ENCODE measurements at places on chromosomes 1 and 21. TPM values are rescaled to one million over a fixed set of nuclear protein-coding genes. Genes with fewer than 3 reads are reported as not detected.

DNA sequence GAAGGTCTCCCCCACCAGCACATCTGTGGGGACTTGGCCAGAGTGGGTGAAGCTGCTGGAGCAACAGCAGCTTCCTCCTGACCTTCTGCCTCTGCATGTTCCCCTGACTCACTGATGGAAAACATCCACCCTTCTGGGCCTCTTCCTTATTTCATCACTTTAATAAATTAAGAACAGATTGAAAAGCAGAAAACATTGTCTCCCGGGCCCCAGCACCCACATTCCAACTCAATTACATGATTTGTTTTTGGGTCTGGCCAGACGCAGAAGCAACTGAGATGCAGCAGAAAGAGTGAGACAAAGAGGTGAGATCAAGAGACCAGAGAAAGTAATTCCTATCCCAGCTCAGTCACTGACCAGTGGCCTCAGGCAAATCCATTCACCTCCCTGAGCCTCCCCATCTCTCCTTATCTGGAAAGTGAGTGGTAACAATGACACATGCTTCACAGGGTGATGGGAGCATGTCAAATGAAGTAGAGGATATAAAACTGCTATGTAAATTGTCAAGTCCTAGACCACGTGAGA lies 157.1 kb downstream of the ELAVL4 start:
- H3K4me1 ChIP-seq: peaks cover 6% of the 10 kb centered on the region
- no peak for DNase-seq
- no peaks in the 10 kb centered on the region for H3K27me3 ChIP-seq
- H3K36me3 ChIP-seq: peaks cover 6% of the 10 kb centered on the region
- H3K27ac ChIP-seq: no peak overlapping the region

- no peak for DNase-seq
- no peaks in the 10 kb centered on the region for H3K36me3 ChIP-seq
- no peaks in the 10 kb centered on the region for H3K27me3 ChIP-seq
- H3K4me3 ChIP-seq: no peak overlapping the region
Observed at GRCh38 chr1:162153374-162153773, 83.9 kb downstream of the NOS1AP start.

DNA sequence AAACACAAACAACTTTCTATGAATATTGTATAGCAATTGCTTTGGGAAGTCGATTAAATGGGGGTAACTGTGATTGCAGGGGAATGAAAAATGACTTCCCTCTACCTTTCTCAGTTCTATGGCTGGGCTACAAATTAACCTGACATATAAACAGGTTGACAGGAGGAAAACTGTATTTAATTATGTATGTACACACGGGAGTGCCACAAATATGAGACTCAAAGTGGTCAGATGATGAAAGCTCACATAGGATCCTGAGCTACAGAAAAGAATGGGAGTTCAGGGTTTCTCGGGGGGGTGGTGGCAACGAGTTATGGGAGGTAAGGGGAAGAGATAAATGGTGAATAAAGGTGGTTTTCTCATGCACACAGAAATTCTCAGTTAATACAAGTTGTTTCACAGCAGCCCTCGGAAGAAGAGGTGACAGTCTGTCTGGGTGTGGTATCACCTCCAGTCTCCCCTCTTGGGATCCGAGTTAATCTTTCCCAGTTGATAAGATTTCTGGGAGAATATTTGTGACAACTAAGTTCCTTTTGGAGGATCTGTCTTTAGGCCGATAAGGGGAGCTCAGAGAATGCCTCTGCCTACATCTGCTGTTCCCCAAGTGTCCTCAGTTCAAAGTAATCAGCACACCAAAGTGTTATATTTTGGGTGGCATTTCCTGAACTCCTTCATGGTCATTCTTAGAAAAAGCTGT lies 26.3 kb downstream of the GADD45A start:
- H3K27ac ChIP-seq: peak overlapping the region; percentile 80
- peaks cover 15% of the 10 kb centered on the region for H3K36me3 ChIP-seq
- peaks cover 44% of the 10 kb centered on the region for H3K4me1 ChIP-seq
- H3K4me3 ChIP-seq: no peak overlapping the region
- no peaks in the 10 kb centered on the region for H3K27me3 ChIP-seq

GRCh38 chr1:18931730-18932129 lies 24.7 kb downstream of the IFFO2 start:
- H3K4me3 ChIP-seq: no peak overlapping the region
- peaks cover 22% of the 10 kb centered on the region for H3K4me1 ChIP-seq
- DNase-seq: no peak
- no peak overlapping the region for H3K27ac ChIP-seq
- H3K36me3 ChIP-seq: no peaks in the 10 kb centered on the region
- H3K27me3 ChIP-seq: no peaks in the 10 kb centered on the region

DNA sequence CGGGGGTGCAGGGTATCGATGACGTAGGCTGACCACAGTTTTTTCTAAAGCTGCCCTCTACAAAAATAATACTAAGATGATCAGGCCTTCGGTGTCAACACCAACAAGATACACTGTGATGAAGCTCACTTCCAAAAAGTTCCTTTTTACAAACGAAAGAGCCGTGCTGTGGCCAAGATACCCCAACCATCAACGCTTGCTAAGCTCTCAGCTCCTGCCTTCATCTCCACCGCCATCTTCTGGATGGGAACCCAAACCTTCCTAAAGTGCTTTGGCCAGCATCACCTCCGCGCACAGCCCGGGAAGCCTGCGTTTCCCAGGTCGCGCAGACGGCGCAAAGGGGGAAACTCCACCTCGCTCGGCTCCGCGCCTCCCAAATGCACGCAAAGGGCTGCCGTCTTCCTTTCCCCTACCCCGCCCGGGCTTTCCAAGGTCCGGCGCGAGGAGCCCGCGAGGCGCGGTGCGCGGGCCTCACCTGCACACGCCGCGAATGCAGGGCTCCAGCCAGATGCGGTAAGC lies 541 bp downstream of the USP48 start:
- peak; percentile 73 for DNase-seq
- H3K4me3 ChIP-seq: peak overlapping the region; percentile 87
- H3K4me1 ChIP-seq: peaks cover 12% of the 10 kb centered on the region
- H3K27ac ChIP-seq: peak overlapping the region; percentile 99

GRCh38 chr1:52602856-52603600 lies 857 bp downstream of the GPX7 start:
- H3K4me3 ChIP-seq: no peak overlapping the region
- H3K27ac ChIP-seq: no peak overlapping the region
- H3K4me1 ChIP-seq: peaks cover 10% of the 10 kb centered on the region
- DNase-seq: no peak
- H3K27me3 ChIP-seq: no peaks in the 10 kb centered on the region
- no peaks in the 10 kb centered on the region for H3K36me3 ChIP-seq

GRCh38 chr1:15308621-15309027 lies 61.6 kb downstream of the FHAD1 start:
- H3K4me1 ChIP-seq: no peaks in the 10 kb centered on the region
- no peak overlapping the region for H3K4me3 ChIP-seq
- no peaks in the 10 kb centered on the region for H3K27me3 ChIP-seq
- H3K27ac ChIP-seq: no peak overlapping the region
- H3K36me3 ChIP-seq: no peaks in the 10 kb centered on the region

DNA sequence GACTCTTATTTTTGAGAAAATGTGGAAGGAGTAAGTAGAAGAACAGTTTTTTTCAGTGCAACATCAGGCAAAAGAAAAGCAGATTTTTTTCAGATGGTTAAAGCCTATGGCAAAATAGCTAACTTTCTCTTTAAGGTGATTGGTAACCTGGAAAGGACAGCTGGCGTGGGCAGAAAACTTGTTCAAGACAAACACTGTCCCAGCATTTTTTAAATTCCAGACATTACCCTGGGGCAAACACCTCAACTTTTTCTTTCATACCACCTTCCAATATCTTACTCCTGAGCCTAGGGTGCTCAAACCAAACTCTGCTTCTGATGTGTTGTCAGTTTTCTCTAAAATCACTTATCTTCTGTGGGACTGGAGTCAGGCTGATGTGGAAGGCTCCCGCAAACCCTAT lies 2.7 kb upstream of the LEPR start:
- peaks cover 11% of the 10 kb centered on the region for H3K36me3 ChIP-seq
- H3K27ac ChIP-seq: no peak overlapping the region
- peak overlapping the region; percentile 30 for H3K4me3 ChIP-seq
- H3K27me3 ChIP-seq: no peaks in the 10 kb centered on the region
- H3K4me1 ChIP-seq: peaks cover 28% of the 10 kb centered on the region
- no peak for DNase-seq

DNA sequence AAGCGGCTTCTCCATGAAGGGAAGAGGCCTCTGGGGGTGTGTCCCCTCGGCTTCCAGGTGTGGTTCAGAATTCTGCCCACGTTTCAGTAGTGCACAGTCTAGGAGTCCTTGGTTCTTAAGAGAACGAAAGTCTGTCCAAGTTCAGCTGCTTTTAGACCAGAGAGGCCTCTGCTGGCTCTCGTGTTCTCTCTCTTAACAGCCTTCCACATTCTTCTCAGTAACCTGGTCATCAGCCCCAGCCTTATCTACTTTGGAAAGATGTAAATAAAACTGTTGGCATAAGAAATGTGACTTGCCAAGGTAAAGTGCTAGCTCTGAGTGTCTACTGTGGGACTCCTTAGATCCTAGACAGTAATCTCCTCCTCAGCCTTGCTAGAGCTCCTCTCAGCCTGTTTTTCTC lies 15.3 kb upstream of the STUM start:
- no peaks in the 10 kb centered on the region for H3K4me1 ChIP-seq
- peaks cover 17% of the 10 kb centered on the region for H3K27me3 ChIP-seq
- no peak for DNase-seq
- no peaks in the 10 kb centered on the region for H3K36me3 ChIP-seq
- no peak overlapping the region for H3K27ac ChIP-seq

DNA sequence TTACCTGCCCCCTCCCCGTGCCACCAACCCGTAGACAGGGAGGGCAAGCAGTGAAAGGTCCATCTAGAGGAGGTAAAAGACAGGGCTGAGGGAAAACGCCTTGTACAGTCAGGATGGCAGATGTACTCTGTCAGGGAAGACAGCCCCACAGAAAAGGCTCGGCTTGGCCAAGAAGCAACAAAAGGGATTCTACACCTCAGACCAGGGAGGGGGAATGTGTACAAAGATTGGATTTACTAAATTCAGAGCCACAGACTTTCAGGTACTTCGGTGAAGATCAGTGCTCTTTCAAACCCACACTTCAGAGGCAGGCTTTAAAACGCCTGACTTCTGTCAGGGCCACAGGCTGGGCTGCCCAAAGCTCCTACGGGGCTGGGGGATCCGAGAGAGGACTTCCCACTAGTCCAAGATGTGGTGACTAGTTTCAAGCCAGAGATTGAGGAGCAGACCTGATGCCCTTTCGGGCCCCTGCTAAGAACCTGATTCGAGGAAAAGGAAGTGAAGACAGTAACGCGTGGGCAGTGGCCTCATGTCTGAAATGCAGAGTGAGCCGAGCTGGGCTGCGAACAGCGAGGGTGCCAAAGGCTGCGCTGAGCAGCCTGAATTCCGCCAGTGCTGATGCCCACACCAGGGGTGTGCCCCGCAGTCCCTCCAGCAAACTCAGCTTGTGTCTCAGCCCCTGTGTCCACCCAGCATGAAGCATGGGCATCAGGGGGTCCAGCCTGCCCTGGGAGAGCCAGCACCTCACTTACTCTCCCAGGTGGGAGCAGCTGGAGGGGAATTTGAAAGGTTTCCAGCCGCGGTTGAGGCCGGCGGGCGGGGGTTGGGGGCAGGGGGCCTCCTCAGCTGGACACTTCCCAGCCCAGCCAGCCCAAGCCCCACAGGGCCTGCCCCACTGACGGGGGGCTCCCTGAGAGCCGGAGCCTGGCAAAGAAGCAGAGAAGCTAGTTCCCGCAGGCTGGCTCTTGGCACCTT lies 36.2 kb downstream of the KIAA1614 start:
- DNase-seq: no peak
- peak overlapping the region; percentile 16 for H3K27ac ChIP-seq
- no peak overlapping the region for H3K4me3 ChIP-seq
- H3K27me3 ChIP-seq: no peaks in the 10 kb centered on the region
- H3K4me1 ChIP-seq: peaks cover 15% of the 10 kb centered on the region
- peaks cover 6% of the 10 kb centered on the region for H3K36me3 ChIP-seq

DNA sequence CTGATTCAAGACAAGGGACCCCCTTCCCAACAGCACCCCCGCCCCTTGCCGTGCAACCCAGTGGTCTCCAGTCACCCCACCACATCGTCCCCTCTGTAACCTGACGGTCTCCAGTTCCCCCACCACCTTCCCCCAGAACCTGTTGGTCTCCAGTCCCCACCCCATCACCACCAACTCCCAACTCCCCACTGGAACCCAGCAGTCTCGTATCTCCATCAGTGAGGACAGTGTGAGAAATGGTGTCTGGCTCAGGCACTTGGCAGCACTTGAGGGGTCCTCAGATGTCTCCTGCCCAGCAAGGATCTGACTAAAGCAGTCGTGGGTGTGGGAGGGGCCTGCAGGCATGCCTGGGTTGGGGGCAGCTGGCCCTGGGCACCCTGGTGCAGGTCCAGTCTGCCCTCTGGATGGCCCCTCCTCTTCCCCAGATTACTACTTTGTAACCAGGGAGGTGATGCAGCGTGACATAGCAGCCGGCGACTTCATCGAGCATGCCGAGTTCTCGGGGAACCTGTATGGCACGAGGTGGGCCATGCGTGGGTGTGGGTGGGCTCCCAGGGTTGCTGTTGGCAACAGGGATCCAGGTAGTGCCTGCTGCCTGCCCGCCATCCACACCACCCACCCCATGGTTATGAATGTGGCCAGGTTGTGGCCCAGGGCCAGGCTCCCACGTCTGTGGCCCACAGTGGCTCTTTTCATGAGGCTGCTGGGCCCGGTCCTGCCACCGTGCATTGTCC lies 3.1 kb upstream of the GJC2 start:
- H3K27me3 ChIP-seq: no peaks in the 10 kb centered on the region
- no peak overlapping the region for H3K4me3 ChIP-seq
- no peak for DNase-seq
- H3K36me3 ChIP-seq: peaks cover 59% of the 10 kb centered on the region
- peaks cover 60% of the 10 kb centered on the region for H3K4me1 ChIP-seq

DNA sequence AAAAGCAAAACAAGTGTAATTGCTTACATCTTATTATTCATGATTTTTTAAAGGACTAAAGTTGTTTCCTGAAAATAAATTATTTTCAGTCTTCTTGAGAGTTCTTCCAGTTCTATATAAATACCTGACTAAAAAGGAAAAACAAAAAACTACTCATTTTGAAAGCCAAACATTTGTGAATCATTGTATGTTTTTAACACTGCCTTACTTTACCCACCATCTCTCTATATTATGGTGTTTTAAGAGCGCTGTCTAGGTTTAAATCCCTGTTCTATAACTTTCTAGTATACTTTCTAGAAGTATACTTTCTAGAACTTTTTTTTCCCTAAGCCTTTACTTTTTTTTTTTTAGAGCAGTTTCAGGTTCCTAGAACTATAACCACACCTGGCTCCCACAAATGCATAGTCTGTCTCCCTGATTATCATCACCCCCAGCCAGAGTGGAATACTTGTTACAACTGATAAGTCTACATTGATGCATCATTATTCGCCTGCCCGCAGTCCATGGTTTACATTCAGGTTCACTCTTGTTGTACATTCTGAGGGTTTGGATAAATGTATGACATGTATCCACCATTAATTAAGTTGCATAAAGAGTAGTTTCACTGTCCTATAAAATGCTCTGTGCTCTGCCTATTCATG lies 9.8 kb downstream of the RSBN1 start:
- peaks cover 14% of the 10 kb centered on the region for H3K36me3 ChIP-seq
- H3K4me1 ChIP-seq: peaks cover 17% of the 10 kb centered on the region
- no peak for DNase-seq
- no peak overlapping the region for H3K27ac ChIP-seq

PTBP2 gene
- total RNA-seq: 15.8 TPM

Measured in MCF 10A (cell line).